ENCODE measurements at places on chromosomes 11 and 22.

- no peak for DNase-seq
Measured at GRCh38 chr11:11538277-11538960, 83.4 kb downstream of the GALNT18 start.

GRCh38 chr22:25388866-25389540 lies 169.6 kb downstream of the CRYBB2 start:
- DNase-seq: no peak

GRCh38 chr22:25395915-25396314 lies 168.6 kb upstream of the GRK3 start:
- no peak for DNase-seq

- DNase-seq: no peak
Measured at GRCh38 chr11:128653801-128654231, 40.1 kb upstream of the FLI1 start.

DNA sequence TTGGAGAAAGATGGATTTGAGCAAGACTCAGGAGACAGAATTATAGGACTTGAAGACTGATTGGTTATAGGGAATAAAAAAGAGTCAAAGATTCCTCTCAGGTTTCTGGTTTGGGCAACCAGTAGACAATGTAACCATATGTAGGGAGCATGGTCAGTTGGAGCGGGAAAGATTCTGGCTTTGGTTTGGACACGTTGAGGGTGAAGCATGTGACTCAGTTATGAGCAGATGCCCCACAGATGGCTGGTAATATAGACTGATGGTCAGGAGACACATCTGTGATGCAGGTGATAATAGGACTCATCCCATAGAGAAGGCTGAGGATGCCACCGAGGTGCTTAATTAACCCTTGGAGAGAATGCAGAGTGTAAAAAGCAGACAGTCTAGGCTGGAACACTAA lies 132.1 kb downstream of the CD44 start:
- DNase-seq: no peak

DNA sequence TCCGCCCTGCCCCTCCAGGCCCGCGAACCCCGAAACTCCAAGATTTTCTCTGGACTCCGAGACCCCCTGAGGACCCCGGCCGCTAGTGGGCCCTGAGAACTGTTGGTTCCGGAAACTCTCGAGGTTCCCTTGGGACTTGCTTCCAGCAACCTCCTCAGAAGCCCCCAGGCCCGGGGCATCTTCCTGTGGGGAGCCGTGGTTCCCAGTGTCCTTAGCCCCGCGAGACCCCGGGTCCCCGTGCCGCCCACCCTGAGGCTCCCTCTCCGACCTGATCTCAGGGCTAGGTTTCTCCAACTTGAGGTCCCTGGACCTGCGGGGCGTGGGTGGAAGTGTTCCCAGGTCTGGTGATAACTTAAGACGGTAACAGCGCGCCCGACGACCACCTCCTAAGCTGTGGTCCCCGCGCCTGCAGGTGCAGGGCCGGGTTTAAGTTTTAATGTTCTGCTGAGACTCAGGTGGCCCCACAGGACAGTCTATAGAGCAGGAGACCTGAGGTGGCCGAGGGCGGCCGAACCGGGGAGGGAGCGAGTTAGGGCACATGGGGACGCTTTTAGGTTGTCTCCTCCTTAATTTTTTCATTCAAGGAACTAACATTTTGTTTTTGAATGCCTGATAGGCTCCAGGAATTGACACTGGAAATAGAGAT lies 720 bp downstream of the FAM118A start:
- no peak for DNase-seq

DNA sequence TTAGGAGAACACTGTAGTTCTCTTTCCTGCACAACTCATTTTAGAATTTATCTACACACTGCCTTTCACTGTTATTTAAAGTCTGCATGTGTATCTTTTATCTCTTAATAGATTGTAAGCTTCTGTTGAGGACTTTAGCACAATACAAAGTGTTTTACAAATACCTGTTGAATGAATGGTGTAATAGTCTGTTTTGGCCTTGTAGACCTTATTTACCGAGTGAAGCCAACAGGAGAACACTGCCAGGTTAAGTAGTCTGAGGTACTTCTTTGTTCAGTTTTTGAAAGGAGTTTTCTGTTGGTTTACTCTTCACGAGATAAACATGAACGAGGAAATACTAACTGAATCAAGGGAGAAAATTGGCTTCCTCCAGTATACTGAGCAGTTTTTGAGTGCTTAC lies 31.0 kb downstream of the SIK2 start:
- no peak for DNase-seq

DNA sequence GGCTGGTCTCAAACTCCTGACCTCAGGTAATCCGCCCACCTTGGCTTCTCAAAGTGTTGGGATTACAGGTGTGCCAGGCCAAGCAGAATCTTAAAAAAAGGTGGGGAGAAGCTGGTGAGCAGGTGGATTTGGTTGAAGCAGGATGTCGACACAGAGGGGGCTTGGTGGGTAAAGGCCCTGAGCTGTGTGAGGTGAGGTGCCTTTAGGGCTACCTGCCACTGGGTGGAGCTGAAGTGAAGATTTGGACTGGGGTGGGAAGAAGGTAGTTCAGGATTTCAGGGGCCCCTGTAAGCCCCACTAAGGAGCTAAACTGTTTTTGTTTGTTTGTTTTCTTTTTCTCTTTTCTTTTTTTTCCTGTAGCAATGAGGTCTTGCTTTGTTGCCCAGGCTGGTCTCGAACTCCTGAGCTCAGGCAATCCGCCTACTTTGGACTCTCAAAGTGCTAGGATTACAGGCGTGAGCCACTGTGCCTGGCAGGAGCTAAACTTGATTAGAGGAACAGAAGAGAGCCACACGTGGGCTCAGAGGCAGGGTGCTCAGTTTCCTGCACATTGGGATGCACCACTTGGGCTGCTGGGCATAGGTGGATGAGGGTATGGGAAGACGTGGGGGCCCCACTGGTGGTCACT lies 6.0 kb downstream of the P2RX6 start:
- peak; percentile 82 for DNase-seq

GRCh38 chr22:31451709-31452571 lies 37.7 kb downstream of the EIF4ENIF1 start:
- no peak for DNase-seq

GRCh38 chr11:115464269-115464668 lies 39.9 kb downstream of the CADM1 start:
- DNase-seq: no peak

DNA sequence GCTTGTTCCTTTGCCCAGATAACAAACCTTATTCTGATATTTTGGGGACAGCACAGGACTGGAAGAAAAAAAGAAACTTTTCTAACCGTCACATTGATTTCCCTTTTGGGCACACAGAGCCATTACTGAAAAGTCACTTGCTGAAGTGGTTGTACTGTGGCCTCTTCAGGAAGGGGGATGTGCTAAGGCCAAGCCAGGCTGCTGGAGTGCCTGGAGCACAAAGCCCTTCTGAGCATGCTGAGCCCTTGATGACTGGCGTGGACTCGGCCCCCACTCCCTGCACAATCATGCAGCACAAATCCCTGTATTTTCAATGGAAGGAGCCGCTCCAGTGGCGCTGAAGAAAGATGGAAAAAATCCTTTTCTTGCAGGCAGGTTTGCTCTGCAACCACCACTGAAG lies 164.2 kb downstream of the NTM start:
- DNase-seq: no peak

GRCh38 chr22:44085743-44086270 lies 61.7 kb downstream of the PARVB start:
- no peak for DNase-seq
